ENCODE measurements at places on chromosomes 7 and 10.

- no peak for DNase-seq
These were observed 5.1 kb downstream of the AUTS2 start for GRCh38 chr7:69603351-69603750.

GRCh38 chr7:27547401-27547800 lies 115.3 kb downstream of the HIBADH start:
- no peak for DNase-seq

DNA sequence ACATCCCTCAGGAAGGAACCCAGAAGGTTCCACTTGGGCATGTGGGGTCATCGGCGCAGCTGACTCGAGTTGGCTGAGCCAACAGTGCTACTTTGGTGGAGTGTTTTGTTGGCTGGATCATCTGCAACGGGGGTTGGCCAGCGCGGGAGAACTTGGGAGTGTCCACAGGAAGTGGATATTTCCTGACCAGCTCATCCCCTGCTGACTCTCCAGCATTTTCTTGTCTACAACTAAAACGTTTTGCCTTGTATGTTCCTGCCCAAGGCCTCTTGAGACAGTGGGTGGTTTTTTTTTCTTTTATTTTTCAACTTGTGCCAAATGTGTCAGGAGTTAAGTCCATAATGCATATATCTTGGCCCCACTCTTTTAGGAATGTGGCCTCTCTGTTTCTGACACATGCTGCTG lies 208.6 kb downstream of the ZNF365 start:
- DNase-seq = no peak

DNA sequence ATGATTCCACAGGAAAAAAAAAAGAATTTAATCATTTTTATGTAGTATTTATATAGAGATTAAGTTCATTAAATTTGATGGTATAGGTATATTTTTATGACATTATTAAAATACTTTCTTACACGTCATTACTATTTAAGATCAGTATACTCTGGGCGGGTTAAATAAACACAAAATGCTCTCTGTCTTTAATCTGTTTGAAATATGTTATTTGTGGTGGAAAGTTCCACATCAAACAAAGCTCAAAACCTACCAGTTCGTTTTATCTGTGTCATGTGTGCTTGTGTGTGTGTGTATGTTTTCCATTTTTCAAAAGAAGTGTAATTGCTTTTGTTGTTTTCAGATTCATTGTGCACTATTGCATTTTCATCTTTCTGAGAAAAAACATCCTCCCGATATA lies 488.5 kb downstream of the ANKRD7 start:
- no peak for DNase-seq

GRCh38 chr7:77434570-77435275 lies 18.6 kb upstream of the GSAP start:
- no peak for DNase-seq

GRCh38 chr7:17619196-17619818 lies 320.9 kb downstream of the AHR start:
- peak; percentile 60 for DNase-seq

GRCh38 chr7:124943472-124943871 lies 13.8 kb upstream of the POT1 start:
- DNase-seq = no peak

DNA sequence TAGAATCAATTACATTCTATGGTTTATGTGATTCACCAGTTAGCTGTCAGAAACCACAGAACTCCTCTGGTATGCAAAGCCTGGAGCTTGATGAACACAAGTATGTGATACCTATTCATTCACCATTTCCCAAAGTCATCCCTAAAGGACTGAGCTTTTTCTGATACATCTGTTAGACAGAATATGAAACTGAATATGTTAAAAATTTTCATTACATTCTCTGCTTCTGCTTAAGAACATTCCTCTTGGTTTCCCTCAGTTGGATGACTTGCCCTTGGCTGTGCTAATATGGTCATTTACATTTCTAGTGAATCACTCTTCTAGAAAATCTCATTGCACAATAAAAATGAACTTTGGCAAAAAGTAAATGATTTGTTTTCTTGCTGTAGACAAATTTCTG lies 10.8 kb upstream of the PON1 start:
- DNase-seq = no peak

DNA sequence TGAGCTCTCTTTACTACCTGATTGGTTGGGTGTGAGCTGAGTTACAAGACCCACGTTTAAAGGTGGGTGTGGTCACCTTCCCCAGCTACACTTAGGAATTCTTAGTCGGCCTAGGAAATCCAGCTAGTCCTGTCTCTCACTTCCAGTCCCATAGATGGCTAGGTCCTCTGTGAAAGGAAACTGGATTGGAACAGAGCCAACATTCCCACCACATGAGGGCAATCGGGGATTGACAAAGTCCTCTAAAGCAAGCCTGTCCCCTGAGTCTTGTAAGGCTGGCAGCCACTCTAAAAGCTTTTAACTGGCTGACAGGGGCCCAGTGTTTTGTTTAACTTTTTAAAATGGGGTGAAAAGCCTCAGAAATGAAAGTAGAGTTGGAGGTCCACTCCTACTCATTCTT lies 15.1 kb upstream of the CROT start:
- no peak for DNase-seq

DNA sequence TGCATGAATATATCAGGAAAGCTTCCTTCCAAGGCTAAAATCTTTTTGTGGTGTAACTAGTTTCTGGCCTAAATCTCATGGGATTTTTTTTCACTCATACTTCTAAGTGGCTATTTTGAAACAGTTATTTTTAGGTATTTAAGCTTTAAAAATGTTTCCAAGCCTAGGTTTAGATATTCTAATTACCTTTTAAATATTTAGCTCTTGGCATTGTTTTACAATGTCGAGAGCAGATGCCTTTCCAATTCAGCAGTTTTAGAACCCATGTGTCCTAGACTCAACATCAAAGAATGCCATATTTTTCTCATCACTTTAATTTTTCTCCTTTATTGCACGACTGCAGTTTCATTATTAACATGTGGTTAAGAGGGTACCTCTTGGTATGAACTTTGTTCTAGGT lies 27.1 kb upstream of the STOX1 start:
- DNase-seq = no peak

- DNase-seq = no peak
These were observed 38.0 kb downstream of the SNX10 start for GRCh38 chr7:26329520-26330255.

GRCh38 chr10:91589658-91590035 lies 43.2 kb downstream of the PPP1R3C start:
- DNase-seq = no peak

DNA sequence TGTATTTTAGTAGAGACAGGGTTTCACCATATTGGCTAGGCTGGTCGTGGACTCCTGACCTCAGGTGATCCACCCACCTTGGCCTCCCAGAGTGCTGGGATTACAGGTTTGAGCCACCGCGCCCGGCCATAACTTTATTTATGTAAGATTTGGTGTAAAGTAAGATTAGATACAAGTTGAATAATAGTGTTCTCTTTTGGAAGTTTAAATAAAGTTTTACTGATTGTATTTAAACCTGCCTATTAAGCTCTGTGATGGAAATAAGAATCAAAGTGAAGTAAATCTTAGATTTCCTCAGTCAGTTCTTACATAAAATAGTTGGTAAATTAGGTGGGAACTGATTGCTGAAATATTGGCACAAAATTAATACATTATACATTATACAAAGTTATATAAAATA lies 86.0 kb downstream of the MKLN1 start:
- no peak for DNase-seq

DNA sequence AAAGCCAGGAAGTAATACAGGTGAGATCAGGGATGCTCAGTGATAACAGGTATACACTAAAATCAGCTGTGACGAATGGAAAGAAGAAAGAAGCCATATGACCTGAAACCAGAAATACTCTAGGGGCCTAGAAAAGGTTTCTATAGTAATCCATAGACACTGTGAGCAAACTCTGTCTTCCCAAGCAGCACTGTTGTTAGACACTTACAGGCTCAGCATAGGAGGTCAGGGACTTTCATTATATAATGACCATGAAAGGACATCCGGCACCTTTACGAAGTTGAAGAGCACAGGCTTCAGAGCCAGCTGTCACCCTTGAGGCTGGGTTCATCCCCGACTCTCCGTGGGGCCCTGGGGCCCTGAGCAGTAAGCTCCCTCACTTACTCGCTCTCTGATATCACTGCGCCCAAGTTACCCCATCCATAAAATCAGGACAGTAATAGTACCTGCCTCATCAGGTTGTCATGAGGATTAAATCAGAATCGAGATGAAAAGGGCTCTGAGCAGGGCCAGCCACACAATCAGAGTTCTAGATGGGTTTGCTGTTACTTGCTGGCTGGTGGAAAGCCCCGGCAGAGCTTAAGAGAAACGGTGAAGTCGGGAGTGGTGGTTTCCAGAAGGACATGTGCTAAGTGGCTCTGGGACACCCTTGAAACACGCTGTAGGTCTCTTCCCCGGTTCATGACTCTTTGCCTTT lies 79.5 kb downstream of the ITIH5 start:
- DNase-seq = no peak

DNA sequence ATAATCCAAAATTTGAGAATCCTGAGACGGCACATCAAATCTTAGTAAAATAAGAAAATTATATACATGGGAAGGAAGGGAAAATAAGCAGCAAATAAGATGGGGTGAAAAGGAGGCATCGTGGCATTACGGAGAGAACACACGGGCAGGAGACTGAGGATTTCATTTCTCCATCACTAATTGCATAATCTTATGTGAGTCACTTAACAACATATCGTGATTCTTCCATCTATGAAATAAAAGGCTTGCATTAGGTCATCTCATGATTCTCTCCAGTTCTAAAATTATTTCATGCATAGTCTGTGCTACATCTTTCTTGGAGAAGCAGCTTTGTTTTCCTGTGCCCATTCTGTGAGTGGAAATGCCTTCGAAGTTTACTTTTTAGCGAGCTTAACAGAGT lies 288.7 kb downstream of the LRMDA start:
- no peak for DNase-seq

DNA sequence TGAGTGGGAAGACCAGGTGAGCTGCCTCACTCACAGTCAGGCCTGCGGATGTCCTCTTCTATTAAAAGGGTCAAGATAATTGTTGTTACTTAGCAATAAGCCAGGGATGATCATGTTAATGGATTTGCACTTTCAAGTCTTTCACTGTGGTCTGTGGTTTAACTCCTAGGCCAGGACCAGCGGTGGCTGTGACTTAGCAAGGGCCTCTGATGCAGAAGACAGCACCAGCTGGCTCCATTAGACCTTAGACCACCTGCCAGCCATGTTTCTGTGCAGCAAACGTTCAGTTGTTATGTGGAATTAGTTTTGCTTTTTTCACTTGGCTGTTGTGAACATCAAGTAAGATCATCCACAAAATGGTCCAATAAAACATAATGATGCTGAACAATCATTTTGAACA lies 537.3 kb downstream of the TNS3 start:
- DNase-seq = no peak

DNA sequence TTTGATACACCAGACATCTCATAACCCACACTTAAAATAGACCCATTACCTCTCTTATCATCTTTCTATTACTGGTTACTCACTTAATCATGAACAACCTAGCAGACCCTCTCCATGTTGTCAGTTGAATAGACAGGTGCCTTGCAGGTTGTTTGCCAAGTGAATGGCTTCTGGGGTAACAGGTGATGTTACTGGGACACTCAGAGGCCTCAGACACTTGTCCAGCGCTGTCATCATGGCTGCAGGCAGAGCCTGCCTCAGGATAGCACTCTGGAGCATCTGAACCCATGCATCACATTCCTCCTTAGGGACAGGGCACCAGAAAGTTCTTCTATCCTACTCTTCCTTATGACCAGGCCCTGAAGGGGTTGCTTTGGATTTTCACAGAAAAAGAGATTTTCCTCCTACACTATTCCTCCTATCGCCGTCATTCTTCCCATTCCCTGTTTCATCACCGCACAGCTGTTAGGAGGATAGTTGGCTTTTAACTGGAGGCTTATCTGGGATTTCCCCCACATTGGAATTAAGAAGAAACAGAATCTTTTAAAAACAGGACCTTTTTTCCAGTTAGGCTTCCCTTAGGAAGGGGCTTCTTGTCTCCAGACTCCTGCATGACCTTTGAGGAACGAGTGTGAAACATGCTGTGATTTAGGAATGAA lies 182.1 kb downstream of the VTI1A start:
- no peak for DNase-seq

GRCh38 chr7:130319541-130319940 lies 25.1 kb upstream of the CPA5 start:
- DNase-seq = no peak

DNA sequence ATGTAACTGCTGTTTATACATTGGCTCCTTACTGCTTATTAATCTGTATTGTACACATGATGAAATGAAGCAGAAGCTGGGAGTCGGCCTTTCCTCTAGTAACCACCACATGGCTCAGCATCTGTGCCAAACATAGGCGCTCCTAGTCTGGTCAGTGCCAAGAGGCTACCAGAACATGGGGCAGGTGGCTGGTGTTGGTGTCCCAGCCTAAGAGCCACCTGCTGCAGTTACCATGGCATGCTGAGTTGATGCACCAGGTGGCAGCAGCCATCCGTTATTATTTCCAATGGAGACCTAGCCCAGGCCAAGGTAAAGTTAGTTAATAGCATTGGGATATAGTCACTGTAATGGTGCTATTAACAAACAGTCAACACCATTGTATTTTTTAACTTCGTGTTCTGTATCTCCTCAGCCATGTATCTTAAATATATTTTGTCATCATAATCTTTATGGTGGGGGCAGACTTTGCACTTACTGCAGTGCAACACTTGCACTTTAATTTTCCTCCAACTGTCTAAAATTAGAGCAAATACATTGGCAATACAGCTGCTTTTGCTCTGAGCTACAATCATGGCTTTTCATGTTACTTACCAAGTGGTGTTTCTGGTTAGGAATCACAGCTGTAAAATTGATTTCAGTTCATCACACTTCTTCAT lies 33.1 kb downstream of the HBP1 start:
- DNase-seq = peak; percentile 84

- peak; percentile 64 for DNase-seq
These were observed 86.9 kb downstream of the JAZF1 start for GRCh38 chr7:28093623-28094232.

- DNase-seq = no peak
These were observed 7.0 kb downstream of the FAM53B start for GRCh38 chr10:124737221-124737620.

GRCh38 chr10:44016589-44017482 lies 368.1 kb downstream of the CXCL12 start:
- no peak for DNase-seq

- no peak for DNase-seq
These were observed 167.5 kb upstream of the MEOX2 start for GRCh38 chr7:15853832-15854470.

- DNase-seq = no peak
These were observed 15.1 kb downstream of the ZNF12 start for GRCh38 chr7:6691609-6692106.

GRCh38 chr7:80018941-80019808 lies 115.5 kb upstream of the GNAI1 start:
- peak; percentile 73 for DNase-seq

DNA sequence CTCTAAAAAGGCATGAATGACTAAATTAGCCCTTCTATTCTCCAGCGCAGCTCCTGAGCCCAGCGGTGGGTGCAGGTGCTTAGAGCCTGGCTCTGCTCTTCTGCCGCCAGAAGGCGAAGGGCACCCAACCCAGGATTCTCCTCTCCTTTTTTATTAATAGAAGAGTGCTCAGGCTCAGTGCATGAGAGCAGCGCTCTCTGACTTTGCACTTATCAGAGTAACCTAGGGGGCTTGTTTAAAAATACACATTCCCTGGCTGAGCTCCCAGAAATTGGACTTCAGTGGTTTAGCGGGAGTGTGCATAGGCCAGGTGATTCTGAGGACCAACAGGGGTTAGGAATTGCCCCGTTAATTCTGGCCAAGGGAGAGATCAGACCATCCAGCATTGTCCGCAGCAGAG lies 1.7 kb upstream of the PFKP start:
- DNase-seq = no peak

- DNase-seq = no peak
These were observed 99.9 kb downstream of the CACNA2D1 start for GRCh38 chr7:82343716-82344115.

GRCh38 chr7:25850735-25851134 lies 301.3 kb upstream of the NFE2L3 start:
- no peak for DNase-seq

All from HT-29 (cell line).